ENCODE measurements at places on chromosomes 12 and 14.

DNA sequence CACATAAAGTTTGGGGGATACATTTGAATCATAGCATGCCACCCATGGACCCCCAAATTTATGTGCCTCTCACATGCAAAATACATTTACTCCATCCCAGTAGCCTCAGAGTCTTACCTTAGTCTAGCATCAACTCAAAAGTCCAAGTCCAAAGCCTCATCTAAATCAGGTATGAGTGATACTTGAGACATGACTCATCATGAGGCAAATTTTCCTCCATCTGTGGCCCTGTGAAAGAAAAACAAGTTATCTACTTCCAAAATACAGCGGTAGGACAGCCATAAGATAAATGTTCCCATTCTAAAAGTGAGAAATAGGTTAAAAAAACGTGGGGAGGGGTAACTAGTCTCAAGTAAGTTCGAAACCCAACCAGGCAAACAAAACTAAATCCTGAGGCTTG lies 444.2 kb downstream of the SNAPC1 start:
- DNase-seq, result no peak

- no peak for DNase-seq
Measured at GRCh38 chr14:98716133-98716532, 555.9 kb downstream of the BCL11B start.

- no peak for DNase-seq
Measured at GRCh38 chr14:64612021-64612380, 62.2 kb downstream of the PPP1R36 start.

DNA sequence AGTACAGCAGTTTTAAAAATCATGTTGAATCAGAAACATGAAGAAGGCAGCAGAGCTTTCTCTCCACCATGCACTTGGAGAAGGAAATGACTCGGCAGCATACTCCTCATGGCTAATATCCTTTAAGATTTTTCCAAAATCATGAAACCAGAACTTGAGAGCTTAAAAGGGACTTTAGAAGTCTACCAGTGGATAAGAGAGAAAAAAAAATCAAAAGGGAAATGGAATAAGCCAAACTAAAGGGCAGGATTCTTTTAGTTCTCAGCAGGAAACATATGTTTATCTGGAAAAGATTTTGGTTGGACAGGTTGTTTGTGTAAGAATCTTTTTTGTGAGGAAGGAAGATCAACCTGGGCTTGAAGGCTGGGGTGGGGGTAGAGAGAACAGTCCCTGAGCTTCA lies 111.8 kb downstream of the PRKCH start:
- DNase-seq, result no peak

GRCh38 chr14:43418324-43418723 lies 1088.8 kb downstream of the FSCB start:
- DNase-seq, result no peak

- DNase-seq, result no peak
Measured at GRCh38 chr14:59870277-59871165, at the start of gene RTN1. Gene RTN1, minus strand, starts transcription at chr14:59870776. Its CDS starts 146 bp downstream, at chr14:59870630.

- no peak for DNase-seq
Measured at GRCh38 chr14:22791301-22791700, 23.9 kb downstream of the SLC7A7 start.

GRCh38 chr12:113416091-113416754 lies 6.0 kb upstream of the SDSL start:
- DNase-seq, result no peak

DNA sequence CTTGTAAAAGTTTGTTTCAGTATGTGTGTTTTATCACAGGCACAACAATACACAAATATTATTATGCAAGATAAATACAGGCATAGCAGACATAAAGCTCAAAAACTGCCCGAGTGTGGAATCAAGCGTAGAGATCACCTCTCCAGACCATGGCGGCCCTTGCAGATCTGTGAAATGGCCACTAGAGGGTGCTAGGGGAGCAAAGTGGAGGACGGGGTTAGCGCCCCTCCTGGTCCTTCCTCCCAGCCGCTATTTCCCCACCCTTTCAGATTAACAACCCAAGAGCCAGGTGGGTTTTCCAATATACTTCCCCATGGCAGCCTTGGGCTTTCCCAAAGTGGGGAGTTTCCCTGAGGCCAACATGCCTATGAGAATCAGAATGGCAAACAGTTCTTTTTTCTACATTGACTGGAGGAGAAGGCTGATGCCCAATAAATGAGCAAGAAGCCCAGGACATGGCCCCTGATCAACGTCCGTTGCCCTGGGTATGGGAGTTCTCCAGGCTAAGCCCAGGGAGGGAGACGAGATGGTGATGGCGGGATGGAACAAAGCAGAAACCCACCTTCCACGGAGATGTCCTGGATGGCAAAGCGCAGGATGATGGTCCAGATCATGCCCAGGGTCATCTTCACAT lies 67.4 kb downstream of the ACTN1 start:
- peak; percentile 50 for DNase-seq

GRCh38 chr12:19916974-19917373 lies 451.4 kb upstream of the PDE3A start:
- DNase-seq, result no peak

GRCh38 chr14:61132336-61132735 lies 148.8 kb downstream of the TMEM30B start:
- DNase-seq, result no peak

DNA sequence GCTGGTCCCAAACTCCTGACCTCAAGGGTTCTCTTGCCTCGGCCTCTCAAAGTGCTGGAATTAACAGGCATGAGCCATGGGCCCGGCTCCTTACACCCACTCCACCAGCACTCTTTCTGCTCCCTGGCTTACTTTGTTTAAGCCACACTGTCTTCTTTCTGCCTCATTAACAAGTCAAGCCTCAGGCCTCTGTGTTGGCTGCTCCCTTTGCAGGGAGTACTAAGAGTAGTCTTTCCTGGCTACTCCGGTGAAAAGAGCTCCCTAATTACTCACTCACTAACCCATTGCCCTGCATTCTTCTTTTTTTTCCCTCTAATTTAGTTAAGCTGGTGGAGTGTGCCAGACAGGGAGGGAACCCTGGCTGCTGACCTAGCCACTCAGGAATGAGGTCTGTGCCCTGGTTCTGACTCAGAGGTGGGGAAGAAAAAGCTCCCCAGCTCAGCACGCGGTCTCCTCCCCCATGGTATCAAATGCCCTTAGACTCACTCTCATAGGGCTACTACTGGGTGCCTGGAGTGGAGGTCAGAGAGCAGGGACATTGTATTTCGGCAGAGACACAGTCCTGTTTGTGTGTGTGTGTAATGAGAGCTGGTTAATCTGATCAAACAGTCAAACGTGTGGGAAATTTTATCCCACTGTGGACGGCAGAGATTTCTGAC lies 19.8 kb downstream of the GALNT6 start:
- DNase-seq, result peak; percentile 36

DNA sequence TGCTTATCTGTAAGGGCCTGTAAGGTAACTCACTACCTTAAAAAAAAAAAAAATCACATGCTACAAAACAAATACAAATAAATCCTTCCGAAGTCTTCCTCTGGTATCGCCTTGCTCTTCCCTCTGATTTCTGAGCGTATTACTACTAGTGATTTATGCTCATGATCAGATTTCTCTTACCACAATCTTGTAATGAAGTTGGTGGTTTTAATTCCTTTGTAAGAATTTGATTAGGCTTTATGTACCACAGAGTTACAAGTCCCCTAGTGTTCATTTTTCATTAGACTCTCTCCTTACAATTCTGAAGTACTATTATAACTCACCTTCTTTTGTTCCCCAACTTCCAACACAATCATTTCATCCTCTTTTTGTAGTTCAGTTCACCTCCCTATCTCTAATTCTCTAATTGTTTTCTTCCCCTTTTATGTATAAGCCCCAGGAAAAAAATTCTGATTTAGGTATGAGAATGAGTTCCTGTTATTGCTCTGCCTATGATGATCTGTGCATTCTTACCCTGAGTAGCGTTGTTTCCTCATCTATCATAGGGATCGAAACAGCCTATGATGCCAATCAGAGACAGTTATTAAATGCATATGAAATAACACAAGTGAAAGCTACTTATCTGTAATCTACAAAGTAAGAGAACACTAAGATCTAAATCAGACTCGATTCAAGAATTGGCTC lies 81.5 kb downstream of the EPS8 start:
- DNase-seq, result no peak

DNA sequence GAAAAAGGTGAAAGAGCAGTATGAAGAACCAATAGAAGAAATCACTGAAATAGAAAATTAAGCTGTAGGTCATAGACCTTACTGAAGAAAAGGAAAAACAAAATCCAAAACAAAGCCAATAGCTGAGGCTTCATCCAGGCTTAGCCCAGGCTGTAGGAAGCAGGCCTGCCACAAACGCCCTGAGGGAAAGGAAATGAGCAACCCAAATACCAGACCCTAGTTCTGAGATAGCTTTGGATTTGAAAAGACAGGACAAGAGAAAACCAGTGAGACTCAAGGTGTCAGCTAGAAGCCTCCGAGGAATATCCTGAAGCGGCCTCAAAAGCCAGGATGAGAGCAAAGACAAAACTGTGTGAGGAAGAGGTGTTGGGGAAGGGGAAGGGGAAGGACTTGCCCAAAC lies 79.2 kb downstream of the FERMT2 start:
- no peak for DNase-seq

- DNase-seq, result no peak
Measured at GRCh38 chr12:62282057-62282774, 22.0 kb downstream of the USP15 start.

GRCh38 chr14:93788543-93789227 lies 400 bp upstream of the PRIMA1 start:
- DNase-seq, result no peak

DNA sequence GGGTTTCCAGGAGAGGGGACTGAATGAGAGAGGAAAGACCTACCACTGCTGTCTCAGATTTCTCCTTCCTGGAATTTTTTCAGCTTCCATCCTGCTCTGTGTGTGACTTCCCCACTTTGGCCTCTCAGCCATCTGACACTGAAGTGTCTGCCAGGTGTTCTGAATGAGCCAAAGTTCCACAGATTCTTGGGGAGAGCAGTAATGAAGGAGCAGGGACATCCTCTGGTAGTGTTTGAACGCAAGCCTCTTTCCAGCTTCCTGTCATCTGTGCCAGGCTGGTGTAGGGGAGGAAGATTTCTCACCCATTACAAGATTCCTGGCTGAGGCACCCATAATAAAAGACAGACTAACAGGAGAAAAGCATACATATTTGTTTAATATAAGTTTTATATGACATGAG lies 141.7 kb upstream of the NRXN3 start:
- DNase-seq, result no peak

DNA sequence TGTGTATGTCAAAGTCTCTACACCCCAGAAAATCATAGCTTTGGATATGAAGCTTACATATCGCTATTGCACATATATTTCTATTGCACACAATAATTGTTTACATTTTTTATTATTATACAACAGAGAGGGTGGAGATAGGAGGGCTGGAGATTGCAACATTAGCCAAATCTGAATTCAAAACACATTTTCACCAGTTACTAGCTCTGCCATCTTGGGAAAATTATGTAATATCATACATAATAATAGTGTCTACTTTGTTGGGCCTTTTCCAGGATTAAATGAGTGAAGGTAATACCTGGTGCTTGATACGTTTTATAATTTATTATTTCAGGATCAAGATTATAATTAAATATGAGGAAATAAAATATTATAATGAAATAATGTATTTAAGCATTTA lies 507.4 kb upstream of the TBX3 start:
- no peak for DNase-seq

- DNase-seq, result no peak
Measured at GRCh38 chr12:13000616-13000924, 505 bp upstream of the HEBP1 start.

- DNase-seq, result no peak
Measured at GRCh38 chr14:81406863-81407262, 6.7 kb upstream of the STON2 start.

DNA sequence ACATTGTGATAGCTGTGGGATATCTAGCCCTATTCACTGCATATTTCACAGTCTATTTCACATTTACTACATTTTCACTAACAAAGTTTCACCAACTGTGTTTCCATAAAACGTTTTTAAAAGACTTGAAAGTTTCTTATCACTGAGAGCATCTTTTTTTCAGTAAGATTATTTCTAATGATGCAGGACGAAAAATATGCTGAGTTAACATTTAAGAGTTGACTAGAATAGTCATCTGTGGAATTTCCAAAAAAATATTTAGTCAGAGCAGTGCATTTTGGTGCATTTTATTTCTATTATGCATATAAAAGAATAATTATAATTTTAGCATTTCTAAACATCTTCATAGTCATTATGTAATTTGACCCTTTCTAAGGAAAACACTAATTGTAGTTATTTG lies 143.8 kb upstream of the CLEC14A start:
- no peak for DNase-seq

- DNase-seq, result no peak
Measured at GRCh38 chr12:55982319-55982936, 8.6 kb downstream of the RAB5B start.

DNA sequence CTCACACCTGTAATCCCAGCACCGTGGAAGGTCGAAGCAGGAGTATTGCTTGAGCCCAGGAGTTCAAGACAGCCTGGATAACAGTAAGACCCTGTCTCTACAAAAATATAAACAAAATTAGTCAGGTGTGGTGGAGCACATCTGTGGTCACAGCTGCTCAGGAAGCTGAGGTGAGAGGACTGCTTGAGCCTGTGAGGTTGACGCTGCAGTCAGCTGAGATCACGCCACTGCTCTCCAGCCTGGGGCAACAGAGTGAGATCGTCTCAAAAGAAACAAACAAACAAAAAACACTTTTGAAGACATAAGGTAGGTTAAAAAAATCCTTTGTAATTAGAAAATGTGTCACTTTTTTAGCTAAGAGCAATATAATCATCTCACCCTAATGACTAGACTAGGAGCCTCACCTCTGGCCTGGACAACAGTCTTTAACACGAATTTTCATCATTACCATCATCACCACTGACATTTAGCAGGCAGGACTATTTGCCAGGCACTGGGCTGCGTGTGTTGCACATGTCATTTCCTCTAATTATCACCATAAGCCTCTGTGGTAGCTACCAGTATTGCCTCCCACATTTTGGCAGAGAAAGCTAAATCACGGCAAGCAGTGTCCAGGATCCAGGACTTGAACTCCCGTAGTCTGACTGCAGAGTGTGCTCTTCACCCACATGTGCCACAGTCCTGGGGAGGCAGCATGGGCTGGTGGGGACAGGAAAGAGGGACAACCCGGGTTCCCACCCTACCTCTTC lies 4.6 kb upstream of the SYCP3 start:
- DNase-seq, result no peak

GRCh38 chr14:21300892-21301291 lies 21.0 kb downstream of the RPGRIP1 start:
- DNase-seq, result no peak

DNA sequence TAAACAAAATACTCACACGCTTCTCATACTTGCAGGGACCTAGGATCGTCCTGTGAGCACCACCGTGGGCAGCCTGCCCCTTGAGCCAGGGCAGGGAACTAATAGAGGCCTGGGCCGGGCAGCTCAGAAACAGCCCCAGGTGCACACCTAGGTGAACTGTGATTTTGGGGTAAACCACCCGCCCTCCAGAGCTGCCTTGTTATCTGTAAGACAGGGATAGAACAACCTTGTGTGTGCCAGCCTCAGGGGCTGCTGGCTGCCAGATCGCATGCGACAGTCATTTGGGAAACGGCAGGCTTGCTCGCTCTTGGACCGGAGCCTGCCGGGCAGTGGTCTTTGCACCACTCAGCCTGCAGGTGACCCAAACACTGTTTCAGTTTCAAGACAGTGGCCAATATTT lies 86.8 kb downstream of the ADGRD1 start:
- no peak for DNase-seq

GRCh38 chr12:26798023-26798422 lies 35.0 kb downstream of the ITPR2 start:
- DNase-seq, result no peak

All from omental fat pad (tissue), 4 donors.